ENCODE measurements at places on chromosomes 2 and 18.

DNA sequence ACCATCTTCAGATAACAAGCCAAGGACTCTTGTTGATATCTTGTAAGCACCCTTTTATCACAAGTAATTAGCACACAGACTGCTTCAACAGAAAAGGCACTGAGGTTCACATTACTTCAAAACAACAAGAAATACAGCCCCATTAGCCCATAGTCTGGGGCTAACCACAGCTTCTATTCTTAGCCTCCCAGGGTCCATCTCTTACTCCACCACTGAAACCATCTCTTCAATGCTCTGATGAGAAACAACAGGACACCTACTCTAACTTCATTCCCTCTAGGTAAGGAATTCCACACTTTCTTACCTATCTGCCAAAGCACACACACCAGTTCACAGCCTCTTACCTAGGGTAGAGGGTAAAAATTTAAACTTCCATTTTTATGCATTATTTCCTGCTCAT is 26.4 kb upstream of the CYTIP start:
- DNase-seq, result no peak

DNA sequence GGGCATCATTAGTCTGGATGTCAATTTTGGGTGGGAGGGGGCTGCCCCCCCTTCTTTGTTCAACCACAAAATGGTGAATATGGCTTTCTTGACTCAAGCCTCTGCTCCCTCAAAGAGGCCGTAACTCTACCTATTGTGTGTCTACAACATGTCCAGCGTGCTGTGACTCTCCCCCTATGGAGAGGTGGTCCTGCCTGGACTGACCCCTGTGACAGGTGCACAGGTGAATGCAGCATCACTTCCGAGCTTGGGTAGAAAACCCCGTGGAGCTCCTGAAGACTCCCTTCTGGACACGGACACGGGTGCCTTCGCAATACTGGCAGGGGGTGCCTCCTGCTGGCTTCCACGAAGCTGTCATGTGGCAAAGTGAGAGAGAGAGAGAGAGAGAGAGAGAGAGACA is 397.8 kb downstream of the GALR1 start:
- no peak for DNase-seq

GRCh38 chr2:118834901-118835745 is 12.3 kb downstream of the EN1 start:
- DNase-seq, result no peak

DNA sequence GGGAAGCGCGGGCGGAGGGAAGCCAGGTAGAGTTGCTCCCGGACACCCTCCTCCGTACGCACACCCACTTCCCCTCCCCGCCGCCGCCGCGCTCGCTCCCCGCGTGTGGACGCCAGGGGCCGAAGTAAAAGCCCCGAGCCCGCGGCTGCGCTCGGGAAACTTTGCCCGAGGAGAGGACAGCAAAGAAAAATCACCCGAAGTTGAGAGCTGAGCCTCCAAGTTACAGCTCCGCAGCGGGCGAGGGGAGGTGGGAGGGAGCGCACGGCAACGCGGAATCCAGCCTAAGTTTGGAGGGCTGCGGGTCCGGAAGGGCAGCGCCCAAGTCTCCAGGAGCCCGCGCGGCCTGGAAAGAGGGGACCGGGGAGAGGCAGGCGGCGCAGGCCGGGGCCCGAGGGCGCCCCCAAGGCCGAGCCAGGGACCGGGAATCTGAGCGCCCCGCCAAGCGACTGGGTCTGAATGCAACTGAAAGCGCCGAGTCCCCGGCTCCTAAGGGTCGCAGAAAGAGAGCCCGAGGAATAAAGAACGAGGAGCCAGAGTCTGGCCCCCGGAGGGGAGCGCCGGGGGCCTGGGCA is 706 bp upstream of the BCL11A start:
- DNase-seq, result no peak

DNA sequence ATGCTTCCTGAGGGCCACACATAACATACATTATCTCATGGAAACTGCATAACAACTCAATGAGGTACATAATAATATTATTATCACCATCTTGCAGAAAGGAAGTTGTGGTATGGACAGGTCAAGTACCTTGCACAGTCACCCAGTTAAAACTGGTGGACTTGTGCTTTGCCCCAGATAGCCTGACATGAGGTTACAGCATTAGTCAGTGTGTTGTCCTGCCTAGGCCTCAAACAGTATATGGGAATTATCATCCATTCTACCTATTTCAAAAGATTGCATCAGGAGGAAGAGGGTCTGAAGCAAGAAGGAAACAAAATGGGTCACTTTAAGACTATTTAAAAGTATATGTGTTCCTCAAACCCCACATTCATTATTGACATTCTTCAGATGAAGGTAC is 5.4 kb upstream of the ANTXR1 start:
- DNase-seq, result no peak

- DNase-seq, result no peak
Measured at GRCh38 chr2:227871375-227871791, at the start of gene DAW1. DAW1 (plus strand) TSS chr2:227871631; CDS start chr2:227871690, 59 bp downstream.

DNA sequence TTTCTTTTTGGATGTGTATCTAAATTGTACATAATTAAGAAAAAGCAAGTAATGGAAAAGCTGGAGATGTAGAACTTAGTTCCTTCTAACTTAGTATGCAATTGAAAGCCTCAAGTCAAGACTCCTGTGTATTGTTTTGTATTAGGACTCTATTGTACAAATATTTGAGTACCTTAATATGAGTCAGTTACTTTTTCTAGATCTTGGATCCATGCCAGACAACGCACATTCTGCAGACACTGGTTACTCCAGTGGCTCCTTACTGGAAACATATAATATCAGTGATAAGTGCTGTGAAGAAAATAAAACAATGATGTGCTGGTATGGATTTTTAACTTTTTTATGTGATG is 1.5 kb downstream of the SLC39A10 start:
- no peak for DNase-seq

- no peak for DNase-seq
Measured at GRCh38 chr2:162062559-162062958, 11.5 kb downstream of the DPP4 start.

GRCh38 chr2:178589335-178589734 is 109.1 kb downstream of the PLEKHA3 start:
- DNase-seq, result no peak

GRCh38 chr2:71001981-71002570 is 7.4 kb upstream of the TEX261 start:
- DNase-seq, result no peak

DNA sequence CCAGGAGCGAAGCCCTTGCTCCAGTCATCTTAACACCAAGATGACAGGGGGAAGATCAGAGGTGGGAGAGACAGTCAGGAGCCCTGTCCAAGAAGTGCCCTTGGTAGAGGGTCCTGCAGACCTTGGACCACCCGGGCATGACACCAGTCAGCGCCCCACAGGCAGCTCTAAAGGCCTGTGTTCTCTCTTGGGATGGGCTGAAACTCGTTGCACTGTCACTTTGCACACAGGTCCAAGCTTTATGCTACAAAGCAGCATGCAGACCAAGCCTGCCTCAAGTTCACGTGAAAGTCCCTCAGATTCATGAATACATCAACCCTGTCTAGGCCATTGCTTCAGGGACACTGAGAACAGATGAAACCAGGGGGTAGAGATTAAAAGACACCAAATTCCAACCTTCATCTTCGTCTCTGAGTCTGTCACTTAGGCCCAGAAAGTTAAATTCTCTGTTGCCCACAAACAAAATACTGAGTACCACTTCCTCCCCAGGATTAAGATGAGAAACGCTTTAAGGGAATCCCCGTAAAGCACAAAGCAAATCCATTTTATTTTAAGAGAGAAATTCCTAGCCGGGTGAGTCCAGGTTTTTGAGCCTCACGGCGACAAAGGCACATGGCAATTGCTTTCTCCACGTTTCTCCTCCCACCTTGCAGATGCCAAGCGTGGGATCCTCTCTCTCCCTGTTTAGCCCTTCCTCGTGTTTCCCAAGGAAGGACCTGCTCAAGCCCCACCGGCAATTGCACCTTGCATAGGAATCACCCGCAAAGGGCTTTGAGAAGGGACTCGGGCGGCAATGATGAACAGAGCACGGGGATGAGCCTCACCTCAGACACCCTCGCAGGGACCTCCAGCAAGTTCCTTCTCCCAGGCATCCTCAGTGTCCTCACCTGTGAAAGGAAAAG is 75.0 kb upstream of the ID2 start:
- DNase-seq, result no peak

DNA sequence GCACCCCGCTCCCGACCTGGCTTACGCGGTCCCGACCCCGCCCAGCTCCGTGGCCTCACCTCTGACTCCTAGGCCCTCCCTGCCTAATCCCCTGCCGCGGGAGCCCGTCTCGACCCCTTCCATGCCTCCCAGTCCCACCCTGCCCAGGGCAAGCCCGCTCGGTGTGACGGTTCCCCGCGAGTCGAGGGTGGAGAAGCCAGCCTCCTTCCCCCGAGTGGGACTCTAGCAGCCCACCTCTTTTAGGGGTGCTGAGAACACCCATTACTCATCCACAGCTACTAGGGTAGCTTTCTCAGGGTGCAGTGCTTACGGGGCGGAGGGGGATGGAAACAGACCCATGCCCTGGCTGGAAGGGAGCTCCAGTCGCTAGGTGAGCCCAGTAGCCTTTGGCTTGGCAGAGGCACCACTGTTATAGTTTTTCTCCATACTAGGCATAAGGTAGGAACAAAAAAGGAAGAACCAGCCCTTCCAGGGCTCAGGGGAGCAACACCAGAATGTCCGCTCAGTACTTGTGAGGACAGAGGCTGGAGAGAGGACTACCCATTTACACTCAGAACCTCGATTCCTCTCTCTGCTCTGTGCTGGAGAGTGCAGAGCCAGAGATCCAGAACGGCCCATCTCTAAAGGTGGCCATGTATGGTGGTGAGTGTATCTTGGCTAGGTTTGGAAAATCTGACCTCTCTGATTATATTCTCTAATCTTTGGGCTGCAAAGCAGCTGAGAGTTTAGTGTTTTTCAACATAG is 606 bp downstream of the AGBL5 start:
- DNase-seq, result no peak

DNA sequence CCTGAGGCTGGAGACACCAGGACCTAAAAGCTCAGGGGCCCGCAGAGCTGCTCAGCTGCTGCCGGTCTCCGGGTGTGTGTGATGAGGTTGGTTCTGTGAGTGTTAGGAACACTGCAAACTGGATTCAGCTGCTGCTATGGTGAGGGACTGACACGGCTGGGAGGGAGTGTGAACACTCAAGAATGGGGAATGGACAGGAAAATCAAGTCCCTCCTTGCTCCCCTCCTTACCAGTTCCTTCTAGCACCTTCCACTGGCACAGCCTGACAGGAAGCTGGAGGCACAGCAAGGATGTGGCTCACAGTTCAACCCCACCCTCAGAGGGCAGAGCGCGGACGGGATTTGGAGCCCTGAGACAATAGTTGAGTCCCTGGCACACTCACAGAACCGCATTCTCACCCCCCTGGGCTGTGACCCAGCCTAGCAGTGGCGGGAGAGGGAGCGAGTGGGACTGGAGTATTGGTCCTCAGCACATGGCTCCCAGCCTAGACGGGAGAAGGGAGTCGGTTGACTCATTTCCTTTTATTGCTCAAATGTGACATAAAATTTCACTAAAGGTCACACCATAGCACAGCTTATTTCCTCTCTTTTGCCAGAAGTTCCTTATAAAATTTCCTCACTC is 42.5 kb downstream of the LRRC30 start:
- no peak for DNase-seq

- no peak for DNase-seq
Measured at GRCh38 chr18:10916387-10916786, 233.0 kb downstream of the PIEZO2 start.

DNA sequence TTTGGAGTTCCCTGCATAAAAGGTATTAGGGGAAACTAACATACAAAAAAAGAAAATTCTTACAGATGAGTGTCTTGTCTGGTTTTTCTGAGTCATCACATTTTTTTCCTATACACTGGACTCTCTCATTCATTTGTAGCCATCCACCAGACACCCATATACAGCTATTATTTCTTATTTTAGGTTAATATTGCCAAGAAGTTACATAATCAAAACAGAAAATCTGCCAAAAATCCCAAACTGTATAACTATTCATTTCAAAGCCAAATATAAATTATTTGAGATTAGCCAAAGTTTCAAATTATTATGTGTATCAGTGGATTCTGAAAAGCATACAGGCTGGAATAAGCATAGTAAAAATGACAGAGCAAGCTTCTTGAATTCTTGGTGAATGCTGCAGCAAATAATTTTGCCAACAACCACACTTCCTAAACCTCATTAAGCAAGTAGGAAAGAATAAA is 191.2 kb downstream of the NCKAP5 start:
- DNase-seq, result no peak

- no peak for DNase-seq
Measured at GRCh38 chr2:16623564-16624435, 41.8 kb downstream of the CYRIA start.

DNA sequence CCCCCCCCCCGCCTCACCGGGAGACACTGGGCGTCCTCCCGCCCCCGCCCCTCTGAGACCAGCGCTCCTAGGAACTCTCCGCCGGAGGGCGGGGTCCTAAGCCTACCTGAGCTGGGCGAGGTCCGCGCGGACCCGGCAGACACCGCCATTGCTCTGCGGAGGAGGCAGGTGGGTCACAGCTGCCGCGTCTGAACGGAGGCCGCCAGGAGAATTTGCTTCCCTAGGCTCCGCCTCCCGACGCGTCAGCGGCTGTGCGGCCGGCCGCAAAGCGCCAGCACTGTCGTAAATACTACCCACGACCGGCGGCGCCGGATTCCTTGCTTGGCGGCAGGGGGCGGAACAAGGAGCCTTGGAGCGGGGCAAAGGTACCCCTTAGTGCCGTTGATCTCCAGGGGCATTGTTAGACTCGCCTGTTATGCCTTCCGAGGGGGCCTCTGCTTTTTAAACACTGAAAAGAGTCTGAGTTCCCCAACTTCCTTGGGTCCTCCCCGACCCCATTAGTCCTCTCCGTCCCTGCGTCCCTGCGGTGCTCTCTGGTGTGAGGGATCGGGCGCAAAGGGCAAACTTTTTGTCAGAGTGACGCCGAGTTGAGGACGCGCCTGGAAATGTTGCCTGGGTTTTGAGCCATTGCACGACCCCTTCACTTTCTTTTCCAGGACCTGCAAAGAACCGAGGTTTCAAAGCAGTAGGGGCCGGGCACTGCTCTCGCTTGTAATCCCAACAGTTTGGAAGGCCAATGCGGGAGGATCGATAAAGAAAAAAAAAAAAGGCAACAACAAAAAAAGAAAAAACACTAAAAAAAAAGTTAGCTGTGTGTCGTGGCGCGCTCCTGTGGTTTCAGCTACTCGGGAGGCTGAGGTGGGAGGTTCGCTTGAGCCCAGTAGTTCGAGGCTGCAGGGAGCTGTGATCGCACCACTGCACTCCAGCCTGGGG is at the start of gene GGCX:
TSS of gene GGCX (minus strand) at position 214 of the 933 bp plus-strand sequence. CDS start at position 149, 65 bp downstream.
- peak; percentile 71 for DNase-seq
